WERI-Rb-1 (cell line): ENCODE measurements at places on chromosomes 13 and 19.

DNA sequence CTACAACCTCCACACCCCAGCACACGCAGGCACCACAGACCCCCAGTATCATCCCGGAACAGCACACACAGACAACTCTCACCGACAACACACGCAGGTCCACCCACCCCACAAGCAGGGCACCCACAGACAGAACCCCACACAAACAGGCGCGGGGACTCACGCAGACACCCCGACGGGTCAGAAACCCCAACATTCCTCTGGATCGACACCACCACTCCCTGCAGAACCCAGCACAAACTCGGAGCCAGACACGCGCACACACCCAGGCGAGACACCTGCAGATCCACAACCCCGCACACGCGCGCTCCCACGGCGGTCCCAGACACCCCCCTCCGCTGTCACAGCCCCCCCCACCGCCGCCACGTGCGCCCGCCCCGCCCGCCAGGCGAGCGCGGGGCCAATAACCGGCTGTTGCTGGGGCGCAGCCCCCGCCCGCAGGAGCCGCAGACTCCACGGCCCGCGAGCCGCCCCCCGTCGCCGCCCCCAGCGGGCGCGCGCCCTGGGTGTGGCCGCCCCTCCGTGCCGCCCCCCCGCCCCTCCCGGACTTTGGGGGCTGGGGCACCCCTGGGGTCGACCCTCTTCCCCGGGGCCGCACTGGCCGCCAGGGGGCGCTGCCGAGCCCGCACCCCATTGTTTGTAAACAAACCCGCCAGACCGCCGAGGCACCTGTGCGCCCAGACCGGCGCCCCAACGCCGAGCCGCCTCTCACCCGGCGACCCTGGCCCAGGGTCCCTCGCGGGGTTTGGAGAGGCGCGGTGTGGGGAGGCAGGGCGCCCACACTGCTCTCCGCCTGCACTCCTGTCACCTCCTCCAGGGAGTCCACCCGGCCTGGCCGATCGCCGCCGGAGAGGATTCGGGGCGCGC, 712 bp downstream of the BBC3 start:
- peak; percentile 70 for DNase-seq

GRCh38 chr19:17985037-17985818, 18.3 kb downstream of the KCNN1 start:
- no peak for DNase-seq

GRCh38 chr13:44079413-44080205, 199.9 kb downstream of the LACC1 start:
- no peak for DNase-seq

DNA sequence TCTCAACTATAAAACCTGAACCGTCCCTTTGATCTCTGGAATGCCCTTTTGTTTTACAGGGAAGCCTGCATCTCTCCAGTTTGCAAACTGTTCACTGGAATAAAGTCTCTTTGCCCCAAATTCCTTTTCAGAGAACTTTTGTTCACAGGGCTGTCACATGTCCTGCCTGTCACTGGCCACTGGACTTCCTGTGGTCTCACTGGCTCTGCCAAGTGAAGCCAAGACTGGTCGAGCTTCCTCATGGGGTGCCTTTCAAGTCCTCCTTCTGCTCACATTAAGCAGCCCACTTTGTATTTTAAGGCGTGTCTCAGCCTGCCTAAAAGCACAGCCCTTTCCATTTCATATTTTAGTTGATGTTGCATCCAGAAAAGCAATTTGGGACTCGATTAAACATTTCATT, 215.7 kb downstream of the KATNAL1 start:
- DNase-seq, result no peak

DNA sequence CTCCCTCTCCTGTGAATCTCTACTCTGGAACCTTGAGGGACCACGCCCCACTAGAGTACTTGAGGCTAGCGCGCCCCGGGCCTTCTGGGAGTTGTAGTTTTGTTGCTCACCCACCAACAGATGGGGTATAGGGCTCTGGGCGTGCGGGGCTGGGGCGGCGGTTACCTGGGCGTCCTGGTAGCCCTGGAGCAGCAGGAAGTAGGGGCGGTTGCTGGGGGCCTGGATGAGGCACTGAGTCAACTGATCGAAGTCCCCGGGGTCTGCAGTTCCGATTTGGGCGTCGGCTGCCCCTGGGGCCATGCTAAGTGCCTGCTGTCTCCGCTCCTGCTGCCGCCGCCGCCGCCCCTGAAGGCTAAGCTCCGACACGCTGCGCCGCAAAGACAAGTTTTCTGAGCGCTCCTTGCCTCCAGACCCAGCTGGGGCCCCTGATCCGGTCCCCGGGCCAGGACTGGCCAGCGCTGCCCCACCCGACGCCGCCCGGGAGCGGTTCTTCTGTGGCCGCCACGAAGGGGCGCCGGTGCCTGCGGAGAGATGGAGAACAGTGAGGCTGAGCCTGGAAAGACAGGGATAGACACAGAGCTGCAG, 5.3 kb downstream of the RASIP1 start:
- peak; percentile 87 for DNase-seq

DNA sequence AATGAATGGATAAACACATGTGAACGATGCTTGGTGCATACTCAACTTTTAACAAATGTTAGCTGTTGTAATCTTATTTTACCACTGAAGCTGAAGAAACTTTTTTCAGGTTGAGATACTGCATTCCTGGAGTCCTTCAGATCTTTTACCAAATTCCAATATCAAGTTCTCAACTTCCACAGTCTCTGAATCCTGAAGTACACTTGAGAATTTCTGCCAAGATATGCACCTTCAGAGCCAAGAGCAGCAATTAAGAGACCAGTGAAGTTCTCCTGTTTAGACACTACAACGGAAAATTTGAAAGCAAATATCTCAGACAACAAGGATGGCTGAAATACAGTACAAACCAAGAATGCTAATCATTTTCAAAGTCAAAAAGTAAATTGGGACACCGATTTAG, 84.6 kb upstream of the MTIF3 start:
- DNase-seq, result no peak

DNA sequence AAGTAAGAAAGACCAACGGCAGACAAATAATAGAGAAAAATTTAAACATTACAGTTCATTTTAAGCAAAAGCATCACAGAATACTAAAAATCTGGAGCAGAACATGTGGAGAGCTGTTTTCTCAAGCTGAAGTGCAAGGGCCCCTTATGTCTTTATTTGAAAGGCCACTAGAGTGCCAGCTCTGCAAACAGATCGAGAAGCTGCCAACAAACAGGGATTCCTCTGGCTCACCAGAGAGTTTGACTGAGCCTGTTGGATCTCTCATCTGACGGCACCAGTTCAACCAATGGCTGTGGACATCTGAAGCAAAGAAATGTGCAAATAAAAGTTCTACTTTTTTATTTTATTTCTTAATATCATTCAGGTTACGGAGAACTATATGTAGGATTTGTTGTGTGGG, 119.7 kb downstream of the COL4A2 start:
- DNase-seq, result no peak

GRCh38 chr19:1134431-1134830, 30.6 kb downstream of the GPX4 start:
- DNase-seq, result no peak

DNA sequence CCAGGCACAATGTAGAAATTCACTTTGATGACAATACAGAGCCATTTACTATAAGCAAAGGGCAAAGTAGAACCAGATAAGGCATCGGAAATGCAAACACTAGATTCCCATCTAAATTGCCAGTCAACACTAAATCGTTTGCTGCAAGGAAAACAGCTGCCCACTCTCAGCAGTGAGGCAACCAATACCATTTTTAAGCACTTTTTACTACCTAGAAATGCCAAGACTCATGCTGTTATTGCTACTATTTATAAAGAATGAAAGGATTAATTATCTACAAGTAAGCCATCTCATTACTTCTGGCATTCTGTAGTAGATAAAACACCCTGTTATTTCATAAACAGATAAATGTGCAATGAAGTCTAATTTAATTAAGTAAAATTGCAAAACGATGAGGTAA, 422.0 kb downstream of the FGF14 start:
- DNase-seq, result no peak

GRCh38 chr13:49464085-49464484, 20.0 kb downstream of the SETDB2 start:
- DNase-seq, result no peak

GRCh38 chr19:18392926-18393325, 4.5 kb downstream of the LRRC25 start:
- no peak for DNase-seq

GRCh38 chr13:33550885-33551284, 265.3 kb upstream of the STARD13 start:
- DNase-seq, result no peak

GRCh38 chr19:45976178-45976577, 2.5 kb upstream of the NOVA2 start:
- DNase-seq, result no peak

- DNase-seq, result no peak
Observed at GRCh38 chr13:81615031-81615430, 1274.1 kb upstream of the SPRY2 start.

- no peak for DNase-seq
Observed at GRCh38 chr13:44352671-44353070, 21.0 kb upstream of the SERP2 start.

GRCh38 chr13:46683676-46684260, 113.2 kb downstream of the ESD start:
- no peak for DNase-seq

- peak; percentile 51 for DNase-seq
Observed at GRCh38 chr13:20702915-20703779, at the start of gene IL17D. IL17D (plus strand) TSS chr13:20703699; CDS start chr13:20704002, 303 bp downstream.

DNA sequence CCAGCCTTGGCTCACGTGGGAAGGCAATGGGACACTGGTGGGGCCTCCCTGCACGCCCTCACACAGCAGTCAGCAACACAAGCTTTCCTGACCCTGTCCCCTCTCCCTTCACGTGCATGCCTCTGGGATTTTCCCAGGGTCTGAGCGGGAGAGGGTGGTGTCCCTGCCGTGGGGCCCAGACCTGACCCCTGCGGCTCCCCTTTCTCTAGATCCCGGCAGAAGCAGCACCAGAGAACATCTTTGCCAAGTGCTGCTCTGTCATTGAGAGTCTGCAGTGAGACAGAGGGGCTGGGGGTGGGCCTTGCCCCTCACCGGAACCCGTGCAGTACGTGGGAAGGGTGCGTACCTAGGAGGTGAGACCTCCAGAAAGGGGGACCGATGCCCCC, 12.6 kb downstream of the KHSRP start:
- no peak for DNase-seq

GRCh38 chr13:35843272-35843671, 287.9 kb downstream of the DCLK1 start:
- DNase-seq, result no peak

GRCh38 chr19:33345163-33345562, 28.3 kb upstream of the CEBPG start:
- DNase-seq, result no peak

DNA sequence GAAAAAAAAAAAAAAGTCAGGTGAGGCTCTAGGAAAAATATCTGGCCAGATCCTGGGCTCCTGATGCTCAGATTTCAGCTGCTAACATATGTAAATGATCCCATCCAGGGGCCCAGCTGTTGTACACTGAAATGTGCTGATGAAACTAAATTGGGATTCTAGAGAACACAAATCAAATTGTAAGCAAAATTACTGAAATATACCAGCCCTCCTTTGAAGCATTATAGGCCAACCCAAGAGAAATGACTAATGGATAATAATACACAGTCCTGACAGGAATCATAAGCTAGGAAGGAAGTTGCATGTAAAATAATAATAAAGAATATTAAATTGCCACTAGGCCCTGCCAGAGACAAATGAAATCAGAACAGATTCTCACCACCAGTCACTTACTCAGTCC, 17.8 kb downstream of the KCTD12 start:
- DNase-seq, result no peak

DNA sequence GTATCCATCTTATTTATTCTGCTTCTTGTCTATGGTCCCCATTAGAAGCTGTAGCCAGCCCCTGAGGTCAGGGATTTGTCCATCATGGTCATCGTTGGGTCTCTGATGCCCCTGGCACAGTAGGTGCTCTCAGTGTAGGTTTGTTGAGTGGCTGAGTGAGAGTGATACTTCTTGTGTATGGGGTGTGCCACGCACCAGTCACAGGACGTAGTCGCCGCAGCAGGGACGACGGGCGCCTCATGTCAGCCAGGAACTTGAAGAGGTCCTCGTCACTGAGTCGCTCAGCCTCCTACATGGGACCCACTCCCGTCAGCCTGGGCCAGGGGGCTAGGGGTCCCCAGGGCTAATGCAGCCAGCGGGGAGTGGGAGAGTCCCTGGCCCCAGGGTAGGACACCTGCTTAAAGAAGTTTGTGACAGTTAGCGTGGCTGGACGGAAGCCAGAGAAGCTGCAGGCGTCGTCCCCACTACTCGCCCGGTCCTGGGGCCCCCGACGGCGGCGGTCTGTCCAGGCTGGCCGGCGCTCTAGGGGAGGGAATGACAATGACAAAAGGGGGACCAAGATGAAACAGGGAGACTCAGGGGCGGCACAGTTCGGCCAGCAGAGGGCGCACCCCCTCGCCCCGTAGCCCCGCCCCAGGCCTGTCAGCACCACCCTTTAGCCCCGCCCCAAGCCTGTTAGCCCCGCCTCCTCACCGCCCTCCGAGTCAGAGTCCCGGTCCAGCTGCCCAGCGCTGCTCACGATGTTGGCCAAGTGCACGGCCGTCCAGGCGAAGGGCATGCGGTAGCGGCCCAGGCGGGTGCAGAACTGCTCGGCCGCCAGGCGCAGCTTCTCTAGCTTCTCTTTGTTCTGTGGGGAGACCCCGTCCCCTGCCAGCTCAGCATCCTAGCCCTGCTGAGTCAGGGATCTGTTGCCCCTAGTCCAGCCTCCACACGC, 3.7 kb downstream of the ANGPTL8 start:
- peak; percentile 95 for DNase-seq

- no peak for DNase-seq
Observed at GRCh38 chr13:21641629-21642028, 29.2 kb upstream of the FGF9 start.

- DNase-seq, result no peak
Observed at GRCh38 chr13:76921516-76921915, 26.8 kb upstream of the ACOD1 start.

GRCh38 chr13:43113603-43114002, 90.2 kb downstream of the DNAJC15 start:
- DNase-seq, result no peak

GRCh38 chr19:12194827-12195731, 32.2 kb downstream of the ZNF136 start:
- peak; percentile 96 for DNase-seq

DNA sequence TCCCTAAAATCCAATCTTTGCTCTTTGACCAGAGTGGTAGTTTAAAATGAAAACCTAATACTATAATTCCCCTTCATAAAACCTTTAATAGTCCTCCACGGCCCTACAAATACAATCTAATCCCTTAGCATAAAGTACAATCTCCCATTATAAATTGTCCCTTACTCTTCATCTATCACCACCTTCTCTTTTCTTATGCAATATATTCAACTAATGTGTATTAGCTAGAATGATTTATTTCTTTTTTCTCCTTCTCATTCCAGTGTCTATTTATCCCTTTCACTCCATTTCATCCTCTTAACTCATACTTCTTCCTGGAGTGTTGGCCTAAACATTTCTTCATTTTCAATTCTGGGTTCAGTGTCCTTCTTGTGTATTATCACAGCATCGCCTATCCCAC, 872.1 kb upstream of the PCDH20 start:
- DNase-seq, result no peak
